ENCODE measurements at places on chromosomes 1 and 21.

DNA sequence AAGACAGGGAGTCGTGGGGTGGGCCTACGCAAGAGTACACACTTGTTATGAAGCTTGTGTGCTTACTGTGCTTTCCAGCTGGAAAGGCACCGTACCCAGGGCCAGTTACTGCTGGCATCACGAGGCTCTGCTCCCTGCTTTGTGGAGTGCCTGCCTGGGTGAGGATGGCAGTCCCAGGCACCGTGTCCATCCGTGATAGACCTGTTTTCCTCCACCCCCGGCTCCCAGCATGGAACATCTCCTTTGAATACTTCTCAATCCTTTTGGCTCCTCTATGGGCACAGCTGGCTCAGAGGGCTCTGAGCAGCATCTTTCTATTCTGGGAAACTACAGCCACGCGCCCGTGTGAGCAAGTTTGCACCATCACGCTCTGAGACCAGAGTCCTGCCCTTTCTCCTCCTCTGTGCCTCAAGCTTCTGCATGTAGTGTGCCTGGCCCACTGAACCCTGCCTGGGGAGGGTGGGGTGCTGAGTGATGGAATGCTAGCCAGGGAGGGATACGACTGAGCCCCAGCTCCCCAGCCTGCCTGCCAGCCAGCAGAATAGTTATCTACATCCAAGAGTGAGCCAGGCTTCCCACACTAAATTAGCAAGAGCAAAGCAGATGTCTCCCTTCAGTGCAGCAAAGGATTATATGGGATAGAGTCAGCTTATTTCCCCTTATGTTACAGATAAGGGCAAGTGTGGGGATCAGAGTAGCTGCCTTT lies 7.1 kb upstream of the TNR start:
- no peak for DNase-seq

GRCh38 chr1:92701147-92701546 lies 83.8 kb downstream of the EVI5 start:
- no peak for DNase-seq

DNA sequence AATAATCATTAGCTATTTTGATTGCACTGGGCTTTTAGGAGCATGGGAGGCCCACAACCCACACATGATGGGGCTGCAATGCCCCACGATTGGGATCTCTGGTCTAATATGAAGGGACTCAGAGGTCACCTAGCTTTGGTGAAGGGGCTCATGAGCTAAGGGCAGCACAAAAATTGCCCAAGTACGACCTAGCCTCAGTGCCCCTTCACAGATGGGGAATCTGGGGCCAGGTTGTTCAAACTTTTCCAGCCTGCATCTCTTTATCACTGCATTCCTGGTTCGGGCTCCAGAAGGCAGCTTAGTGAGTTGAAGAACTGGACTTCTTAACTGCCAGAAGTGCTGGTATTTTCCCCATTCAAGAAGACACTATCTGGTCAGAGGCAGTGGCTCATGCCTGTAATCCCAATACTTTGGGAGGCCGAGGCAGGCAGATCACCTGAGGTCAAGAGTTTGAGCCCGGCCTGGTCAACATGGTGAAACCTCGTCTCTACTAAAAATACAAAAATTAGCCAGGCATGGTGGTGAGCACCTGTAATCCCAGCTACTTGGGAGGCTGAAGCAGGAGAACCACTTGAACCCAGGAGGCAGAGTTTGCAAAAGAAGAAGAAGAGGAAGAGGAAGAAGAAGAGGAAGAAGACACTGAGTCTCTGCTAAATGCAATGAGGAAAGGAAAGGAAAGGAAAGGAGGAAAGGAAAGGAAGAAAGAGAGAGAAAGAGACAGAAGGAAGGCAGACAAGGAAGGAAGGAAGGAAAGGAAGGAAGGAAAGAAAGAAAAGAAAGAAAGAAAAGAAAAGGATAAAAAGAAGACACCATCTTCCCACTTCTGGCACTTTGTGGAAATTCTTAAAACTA lies 258.5 kb upstream of the IRF2BP2 start:
- no peak for DNase-seq

DNA sequence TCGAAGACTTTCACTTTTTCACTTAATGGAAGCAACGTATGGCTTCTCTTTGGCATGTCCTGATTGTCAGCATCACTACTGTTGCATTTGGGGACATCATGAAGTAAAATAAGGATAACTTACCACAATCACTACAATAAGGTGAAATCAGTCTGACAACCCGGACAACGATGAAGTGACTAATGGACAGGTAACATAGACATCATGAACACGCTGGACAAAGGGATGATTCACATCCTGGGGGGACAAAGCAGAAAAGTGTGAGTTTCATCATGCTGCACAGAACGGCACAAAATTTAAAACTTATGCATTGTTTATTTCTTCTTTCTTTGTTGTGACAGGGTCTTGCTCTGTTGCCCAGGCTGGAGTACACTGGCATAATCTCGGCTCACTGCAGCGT lies 53.9 kb downstream of the FH start:
- DNase-seq, result no peak

DNA sequence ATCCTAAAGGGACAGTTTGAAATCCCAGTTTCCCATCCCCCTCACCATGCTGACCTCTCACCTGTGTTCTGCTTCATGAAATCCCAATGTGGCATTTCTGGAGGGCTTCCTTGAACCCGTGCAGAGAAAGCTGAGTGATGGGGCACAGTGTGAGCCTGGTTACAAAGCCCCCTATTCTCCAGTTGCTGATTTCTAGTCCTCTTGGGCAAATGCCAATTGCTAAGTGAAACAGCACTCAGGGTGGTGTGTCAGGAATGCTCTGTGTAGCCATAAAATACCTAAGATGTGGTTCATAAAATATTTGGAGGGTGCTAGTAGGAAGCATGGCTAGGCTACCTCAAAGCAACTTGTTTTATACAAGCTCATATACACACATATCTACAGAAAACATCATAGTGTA lies 32.0 kb downstream of the SUSD4 start:
- DNase-seq, result no peak

DNA sequence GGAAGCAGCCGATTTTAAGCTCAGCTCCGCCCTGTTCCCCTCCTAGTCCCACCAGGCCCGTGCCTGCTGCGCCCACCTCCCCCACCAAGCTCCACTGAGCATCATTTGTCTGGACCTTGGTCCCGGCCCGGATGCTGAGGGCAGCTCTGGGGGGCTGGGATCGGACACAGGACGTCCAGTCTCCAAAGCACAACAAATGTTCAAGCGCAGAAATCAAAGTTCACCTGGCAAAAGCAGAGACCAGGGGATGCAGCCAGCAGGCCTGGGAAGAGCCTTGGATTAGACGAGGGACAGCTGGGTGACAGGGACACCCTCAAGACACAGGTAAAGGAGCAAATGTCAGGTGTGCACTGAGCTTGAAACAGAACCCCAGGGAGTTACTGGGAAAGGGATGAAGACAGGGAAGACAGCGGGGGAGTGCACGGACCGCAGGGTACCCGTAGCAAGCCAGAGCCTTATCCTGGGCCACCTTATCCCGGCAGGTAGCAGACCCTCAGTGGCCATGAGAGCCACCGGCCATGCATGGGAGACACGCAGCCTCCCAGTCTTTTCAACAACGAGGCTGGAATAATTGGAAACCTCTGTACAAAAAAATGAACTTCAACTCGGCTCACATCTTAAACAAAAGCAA lies 22.2 kb upstream of the TMEM52 start:
- DNase-seq, result no peak

DNA sequence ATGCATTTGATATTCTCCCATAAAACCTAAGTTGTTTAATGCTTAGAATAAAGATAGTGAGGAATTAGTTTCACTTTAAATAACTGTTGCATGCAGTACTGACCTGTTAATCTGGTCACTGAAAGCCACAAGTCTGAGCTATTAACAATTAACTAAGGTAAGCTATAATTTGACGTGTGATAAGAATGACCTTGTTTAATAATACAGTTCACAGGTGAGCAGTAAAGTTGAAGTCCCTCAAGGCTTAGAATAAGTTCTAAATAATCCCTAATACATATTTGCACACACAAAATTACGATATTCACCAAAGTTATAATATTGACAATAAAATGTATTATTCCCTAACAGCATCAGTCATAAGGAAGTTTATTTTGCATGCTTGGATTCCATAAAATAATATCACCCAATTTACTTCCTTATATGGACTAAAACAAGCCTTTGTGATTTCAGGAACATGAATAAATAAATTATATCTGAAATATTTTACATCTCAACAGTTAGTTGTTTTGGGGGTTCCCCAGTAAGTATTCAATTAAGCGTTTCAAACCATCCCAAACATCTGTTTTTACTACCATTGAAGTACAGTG lies 70.6 kb upstream of the CHRM3 start:
- no peak for DNase-seq

DNA sequence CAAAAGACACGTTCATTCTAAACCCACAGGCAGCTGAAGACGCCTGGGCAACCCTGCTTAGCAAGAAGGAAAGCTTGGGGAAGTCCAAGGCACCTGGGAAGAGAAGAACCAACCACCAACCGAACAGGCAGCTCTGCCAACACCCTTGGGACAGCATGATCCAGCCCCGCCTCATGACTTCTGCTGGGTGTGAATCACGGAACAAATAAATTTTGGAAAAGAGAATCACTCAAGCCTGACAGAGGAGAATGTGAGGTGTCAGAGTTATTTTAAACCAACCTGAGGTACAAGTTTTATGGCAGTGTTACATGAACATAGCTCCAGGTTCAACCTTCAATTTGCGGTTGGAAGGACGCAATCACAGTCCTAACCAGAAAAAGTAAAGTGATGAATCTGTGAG lies 10.0 kb upstream of the PADI4 start:
- no peak for DNase-seq

GRCh38 chr1:85049735-85050166 lies 1.5 kb upstream of the MCOLN3 start:
- DNase-seq, result no peak

GRCh38 chr1:207828485-207829158 lies 76.8 kb downstream of the CD46 start:
- no peak for DNase-seq

GRCh38 chr1:35554266-35555211 lies 2.7 kb downstream of the KIAA0319L start:
- DNase-seq, result no peak

- no peak for DNase-seq
Observed at GRCh38 chr1:94314222-94314858, 77.0 kb upstream of the ARHGAP29 start.

GRCh38 chr1:46012236-46012635 lies 120.2 kb downstream of the PIK3R3 start:
- no peak for DNase-seq

DNA sequence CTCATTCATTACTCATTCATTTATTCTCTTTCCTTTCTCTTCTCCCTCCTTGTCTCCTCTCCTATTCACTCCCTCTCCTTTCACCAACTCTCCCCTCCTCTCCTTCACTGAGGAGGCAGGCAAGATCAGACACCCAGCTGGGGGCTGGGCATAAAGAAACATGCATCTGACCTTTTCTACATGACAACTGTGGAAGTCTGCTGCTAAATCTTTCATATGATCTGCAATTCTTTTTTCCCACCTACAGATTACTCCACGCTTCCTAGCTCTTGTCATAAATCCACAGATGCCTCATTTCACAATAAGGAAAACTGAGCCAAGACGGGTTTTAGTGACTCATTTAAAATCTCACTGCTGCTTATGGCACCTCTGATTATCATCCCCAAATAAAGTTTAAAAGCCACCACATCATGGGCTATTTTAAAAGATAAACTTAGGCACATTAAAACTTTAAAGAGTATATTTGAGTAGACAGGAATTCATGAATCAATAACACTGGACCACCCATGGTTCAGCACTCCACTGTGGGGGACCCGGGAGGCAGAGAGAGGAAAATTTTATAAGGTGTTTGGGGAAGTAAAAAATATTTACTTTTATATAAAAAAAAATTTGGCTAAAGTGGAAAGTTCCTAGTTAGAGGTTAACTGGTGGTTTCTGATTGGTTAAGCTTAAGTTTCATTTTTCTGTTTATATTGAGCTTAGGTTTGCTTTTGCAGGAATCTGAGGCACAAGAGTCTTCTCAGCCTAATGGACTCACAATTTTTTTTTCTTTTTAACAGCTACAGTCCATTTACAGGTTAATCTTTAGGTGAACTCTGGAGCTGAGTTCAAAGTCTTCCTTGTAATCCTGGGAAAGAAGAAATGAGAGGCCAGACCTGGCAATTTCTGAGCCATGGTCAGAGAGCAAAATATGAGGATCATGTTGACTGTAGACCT lies 55.8 kb upstream of the DNAH14 start:
- no peak for DNase-seq

DNA sequence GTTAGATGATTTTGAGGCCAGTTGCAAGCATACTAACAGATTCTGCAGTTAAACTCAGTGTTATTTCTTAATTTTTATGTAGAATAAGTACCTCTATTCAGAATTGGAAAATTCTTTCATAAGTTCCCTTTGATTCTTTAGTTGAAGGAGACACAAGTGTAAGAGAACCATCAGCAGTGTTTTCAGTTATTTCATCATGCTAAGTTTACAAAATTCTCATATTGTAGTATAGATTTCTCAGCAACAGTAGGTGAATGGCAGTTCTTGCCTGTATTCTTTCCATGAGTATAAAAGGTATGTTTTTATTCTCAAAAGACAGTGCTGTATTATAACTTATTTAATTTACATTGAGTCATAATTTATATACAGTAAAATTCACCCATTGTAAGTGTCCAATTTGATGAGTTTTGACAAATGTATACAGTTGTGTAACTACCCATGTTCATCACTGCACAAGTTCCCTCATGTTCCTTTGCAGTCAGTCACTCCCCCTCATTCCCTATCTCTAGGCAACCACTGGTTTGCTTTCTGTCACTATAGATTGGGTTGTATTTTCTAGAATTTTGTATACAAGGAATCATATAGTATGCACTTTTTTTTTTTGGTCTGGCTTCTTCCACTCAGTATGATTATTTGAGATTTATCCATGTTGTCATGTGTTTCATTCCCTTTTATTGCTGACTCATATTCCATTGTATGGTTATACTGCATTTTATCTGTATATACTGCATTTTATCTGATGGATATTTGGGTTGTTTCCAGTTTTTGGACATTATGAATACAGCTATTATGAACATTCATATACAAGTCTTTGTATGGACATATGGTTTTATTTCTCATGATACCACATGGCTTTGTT lies 3.9 kb downstream of the RPS6KC1 start:
- DNase-seq, result no peak

- DNase-seq, result no peak
Observed at GRCh38 chr1:103387898-103388297, 137.6 kb upstream of the RNPC3 start.

DNA sequence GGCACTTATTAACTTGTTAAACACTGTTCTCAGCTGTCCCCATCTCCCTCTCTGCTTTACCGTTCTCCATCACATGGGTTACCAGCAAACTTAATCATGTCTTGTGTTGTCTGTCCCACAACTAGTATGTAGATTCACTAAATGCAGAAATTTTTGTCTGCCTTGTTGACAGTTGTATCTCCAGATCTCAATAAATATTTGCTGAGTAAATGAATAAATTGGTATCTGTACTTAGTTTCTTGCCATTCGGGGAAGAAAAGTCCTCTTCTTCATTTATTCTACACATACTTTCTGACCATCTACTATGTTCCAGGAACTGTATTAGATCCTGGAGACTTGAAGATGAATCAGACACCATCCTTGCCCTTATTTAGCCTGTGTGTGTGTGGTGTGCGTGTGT lies 97.9 kb downstream of the KCND3 start:
- DNase-seq, result no peak

- DNase-seq, result no peak
Observed at GRCh38 chr21:41068496-41068895, 99.5 kb upstream of the BACE2 start.

- DNase-seq, result no peak
Observed at GRCh38 chr1:61254634-61255357, 172.4 kb downstream of the NFIA start.

GRCh38 chr1:50251702-50252101 lies 143.0 kb downstream of the ELAVL4 start:
- DNase-seq, result no peak

GRCh38 chr21:46031484-46031883 lies 49.9 kb downstream of the COL6A1 start:
- no peak for DNase-seq

GRCh38 chr1:207827488-207827830 lies 75.6 kb downstream of the CD46 start:
- DNase-seq, result no peak

Measured in activated naive CD4-positive, alpha-beta T cell (primary cell).